ENCODE measurements at places on chromosomes 2 and 18. TPM values are rescaled to one million over a fixed set of nuclear protein-coding genes. Genes with fewer than 3 reads are reported as not detected.

DNA sequence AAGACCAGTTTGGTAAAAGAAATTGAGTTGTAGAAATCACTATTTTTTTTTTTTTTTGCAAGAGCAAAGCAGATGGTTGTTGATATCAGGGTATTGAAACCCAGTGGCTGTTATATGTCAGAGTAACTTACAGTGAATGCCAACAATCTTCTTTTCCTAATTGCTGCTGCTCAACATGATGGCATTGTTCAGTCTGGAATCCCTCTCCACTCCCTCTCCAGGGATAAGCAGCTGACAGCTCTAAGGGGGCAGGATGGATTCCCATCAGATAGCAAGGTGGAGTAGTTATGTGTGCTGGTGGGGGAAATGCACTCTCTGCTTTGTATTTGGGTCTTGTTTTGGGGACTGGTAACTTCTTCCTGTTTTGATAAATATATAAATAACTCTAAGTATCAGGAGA is 200.0 kb downstream of the PIK3C3 start:
- DNase-seq: no peak

The GPR17 gene
- total RNA-seq: not detected

GRCh38 chr2:113283704-113284284 is 5.1 kb upstream of the PAX8 start:
- no peak for DNase-seq

GRCh38 chr18:58205443-58206160 is 161.6 kb downstream of the NEDD4L start:
- DNase-seq: no peak

The C2orf80 gene
- not detected for total RNA-seq

DNA sequence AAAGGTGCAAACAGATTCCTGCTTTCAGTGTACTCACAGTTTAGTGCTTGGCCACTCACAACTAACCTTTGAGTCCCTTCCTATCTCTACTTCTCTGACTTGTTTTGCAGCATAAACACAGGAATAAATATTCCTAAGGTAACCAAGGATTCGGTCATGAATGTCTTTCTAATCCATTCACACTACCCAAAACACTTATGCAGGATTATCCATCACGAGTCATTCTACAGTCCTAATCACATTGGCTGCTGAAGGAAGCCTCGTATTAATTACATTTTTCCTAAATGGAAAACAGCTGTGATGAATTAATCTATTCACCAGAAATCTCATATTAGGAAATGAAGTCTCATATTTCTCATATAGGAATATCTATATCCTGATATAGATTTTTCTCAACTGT is 16.3 kb downstream of the RDH14 start:
- DNase-seq: no peak

- no peak for DNase-seq
Measured at GRCh38 chr2:135839713-135840112, 2.7 kb upstream of the LCT start.

The TRAPPC12 gene
- total RNA-seq: 130 TPM

DNA sequence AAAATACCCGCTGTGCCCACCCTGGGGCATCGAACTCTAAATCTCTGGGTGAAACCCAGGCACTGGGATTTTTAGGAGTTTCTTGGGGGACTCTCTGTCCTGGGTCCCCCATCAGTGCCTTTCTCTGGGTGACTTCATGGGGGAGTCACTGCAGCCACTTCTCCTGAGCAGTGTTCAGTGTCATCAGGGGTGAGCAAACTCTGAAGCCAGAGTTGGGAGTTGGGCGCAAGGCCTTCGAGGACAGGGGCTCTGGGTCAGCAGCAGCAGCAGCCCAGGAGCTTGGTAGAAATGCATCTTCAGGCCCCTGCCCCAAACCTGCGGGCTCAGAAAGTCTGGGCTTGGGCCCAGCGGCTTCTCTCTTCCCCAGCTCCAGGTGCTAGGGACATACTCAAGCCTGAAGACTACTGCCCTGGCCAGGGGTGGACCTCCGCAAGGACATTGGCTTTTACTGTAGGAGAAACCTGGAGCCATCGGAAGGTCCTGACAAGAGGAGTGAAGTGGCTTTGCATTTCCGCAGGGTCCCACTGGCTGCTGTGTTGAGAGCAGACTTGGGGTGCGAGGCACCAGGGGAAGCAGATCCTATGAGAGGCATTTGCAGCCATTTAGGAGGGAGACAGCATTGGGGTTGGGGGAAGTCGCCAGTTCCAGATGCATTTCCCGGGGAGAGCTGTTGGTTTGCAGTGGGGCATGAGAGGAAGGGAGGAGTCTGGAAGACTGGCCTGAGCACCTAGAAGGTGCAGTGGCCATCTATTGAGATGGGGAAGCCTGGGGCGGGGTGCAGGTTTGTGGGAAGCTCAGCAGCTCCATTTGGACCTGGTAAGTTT is 51.5 kb upstream of the FAHD2A start:
- no peak for DNase-seq

- DNase-seq: no peak
Measured at GRCh38 chr18:1998121-1998520, 573.2 kb downstream of the METTL4 start.

DNA sequence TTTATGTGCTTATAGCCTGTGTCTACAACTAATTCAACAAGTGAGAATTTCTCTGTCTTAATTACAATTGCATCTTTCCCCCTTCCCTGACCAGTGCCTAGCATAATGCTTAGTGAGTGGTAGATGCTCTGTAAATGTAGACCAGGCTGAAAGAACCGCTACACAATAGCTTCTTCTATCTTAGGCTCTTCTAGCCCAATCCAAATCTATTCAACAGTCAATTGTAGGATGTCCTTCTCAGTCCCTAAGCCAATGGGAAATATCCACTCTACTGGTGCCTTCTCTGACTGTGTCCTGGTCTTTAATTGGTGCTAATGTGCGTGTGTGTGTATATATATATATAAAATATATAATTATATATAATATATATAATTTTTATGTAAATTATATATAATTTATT is 34.1 kb upstream of the GCC2 start:
- no peak for DNase-seq

DNA sequence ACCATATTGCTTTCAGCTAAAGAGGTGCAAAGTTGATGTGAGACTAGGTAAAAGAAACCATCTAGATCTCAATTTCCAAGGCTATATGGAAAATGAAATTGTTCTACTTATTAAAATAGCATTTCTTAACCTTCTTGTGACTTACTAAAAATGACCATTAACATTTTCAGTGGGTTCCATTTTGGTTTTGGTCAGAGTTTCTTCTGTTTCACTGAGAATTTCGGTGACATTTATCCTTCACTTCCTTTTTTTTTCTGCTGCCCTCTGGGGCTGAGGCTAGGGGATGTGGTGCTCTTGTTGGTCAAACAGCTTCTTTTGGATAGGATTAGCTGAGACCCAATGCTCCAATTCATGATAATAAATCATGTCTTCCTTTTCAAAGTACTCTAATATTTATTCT is 44.3 kb upstream of the REL start:
- DNase-seq: no peak

All from glutamatergic neuron (in vitro differentiated cells).